ENCODE measurements at places on chromosomes 13 and 19.

DNA sequence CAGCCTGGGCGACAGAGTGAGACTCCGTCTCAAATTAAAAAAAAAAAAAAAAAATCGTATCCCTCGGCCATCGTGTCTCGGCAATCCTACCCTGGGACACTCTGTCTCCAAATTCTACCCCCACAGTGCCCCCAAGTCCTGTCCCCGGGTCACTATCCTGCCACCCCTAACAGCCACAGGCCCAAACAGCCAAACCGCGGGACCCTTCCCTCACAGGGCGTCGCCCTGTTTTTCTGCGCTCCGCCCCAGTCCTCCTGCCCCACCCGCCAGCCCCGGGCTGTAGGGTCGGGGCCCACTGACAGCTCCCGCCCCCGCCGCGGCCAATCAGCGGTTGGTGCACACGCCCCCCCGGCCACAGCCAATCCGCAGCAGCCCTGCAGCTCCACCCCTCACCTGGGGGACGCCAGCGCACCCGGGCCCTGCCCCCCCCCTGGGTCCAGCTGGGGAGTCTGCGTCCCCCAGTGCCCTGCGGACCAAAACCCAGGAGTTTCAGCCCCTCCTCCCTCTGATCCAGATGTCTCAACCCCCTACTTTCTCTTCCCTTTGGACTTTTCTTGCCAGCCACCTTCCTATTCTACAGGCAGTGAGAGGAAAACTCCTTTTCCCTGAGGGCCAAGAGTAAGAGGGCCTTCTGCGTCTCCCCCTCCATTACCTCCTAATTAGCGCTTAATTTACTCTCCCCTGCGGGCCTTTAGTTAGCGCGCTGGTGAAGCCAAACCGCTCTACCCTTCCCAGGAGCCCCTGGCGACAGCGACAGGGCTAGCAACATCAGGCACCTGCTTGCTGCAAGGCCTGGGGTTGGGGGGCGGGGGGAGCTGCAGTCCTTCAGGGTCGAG is 1.5 kb upstream of the BCAT2 start:
- peak; percentile 62 for DNase-seq

DNA sequence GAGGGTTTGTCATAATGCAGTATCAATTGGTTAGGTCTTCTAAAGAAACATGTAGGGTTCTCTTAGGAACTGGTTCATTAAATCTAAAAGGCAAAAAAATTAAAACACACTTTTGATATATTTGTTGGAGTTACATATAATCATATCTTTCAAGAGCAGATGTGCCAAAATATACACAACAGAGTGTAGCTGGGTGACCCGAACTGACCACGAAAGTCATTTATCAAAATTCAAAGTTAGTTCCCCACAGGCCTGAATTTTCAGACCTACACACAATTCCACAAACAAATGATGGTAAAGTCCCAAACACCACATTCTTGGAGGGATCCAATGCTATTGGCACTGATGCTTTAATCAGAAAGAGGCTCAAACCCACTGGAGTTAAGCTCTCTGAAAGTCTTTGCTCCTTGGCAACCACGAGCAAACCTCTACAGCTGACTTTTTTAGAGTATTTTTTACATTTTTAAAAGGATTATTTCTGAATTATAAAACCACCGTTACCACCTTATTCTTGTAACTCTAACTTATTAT is 50.9 kb downstream of the IRS2 start:
- no peak for DNase-seq

DNA sequence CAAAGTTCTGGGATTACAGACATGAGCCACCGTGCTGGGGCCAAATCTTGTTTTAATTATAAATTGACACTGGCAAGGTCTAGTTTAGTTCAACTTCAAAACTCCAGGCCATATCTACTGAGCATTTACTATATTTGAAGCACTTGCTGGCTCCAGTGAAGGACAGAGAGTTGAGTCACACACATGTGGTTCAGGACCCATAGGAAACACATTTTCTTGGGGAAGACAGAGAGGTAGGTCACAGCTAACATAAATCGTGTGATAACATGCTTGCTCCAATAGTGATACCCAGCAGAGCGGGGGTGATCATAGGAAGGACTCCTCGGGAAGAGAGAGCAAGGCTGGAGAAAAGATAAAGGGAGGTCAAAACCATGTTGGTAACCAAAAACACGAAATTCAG is 170.6 kb upstream of the TSC22D1 start:
- no peak for DNase-seq

- DNase-seq, result peak; percentile 72
Observed at GRCh38 chr13:114118511-114119123, 13.8 kb downstream of the RASA3 start.

DNA sequence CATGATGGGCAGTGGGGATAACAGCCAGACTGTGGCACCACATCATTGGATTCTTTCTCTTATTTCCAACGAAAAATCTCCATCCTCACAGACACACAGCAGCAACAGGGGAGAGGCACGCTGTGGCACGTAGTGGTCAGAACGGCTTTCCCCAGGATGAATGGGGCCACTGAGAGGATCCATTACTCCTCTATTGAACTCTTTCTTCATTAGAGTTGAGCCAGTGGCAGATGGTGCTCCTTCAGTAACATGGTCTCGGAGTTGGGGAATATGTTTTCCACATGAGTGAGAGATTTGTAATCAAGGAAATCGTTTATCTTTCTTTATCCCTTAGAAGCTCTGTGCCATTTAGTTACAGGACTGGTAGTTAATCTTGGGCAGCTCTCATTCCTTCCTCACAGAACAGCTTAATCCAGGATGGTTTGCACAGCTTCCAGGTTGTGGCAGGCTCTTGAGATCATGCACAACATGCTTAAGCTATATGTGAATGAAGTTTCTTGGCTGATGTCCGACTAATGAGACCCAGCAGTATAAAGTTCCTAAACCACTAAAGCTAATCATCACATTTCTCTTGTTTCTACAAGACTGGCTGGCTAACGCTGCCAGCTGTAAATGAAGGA is 180.5 kb upstream of the SLC10A2 start:
- peak; percentile 4 for DNase-seq

GRCh38 chr13:41060724-41061074 is 610 bp upstream of the WBP4 start:
- DNase-seq, result peak; percentile 74

DNA sequence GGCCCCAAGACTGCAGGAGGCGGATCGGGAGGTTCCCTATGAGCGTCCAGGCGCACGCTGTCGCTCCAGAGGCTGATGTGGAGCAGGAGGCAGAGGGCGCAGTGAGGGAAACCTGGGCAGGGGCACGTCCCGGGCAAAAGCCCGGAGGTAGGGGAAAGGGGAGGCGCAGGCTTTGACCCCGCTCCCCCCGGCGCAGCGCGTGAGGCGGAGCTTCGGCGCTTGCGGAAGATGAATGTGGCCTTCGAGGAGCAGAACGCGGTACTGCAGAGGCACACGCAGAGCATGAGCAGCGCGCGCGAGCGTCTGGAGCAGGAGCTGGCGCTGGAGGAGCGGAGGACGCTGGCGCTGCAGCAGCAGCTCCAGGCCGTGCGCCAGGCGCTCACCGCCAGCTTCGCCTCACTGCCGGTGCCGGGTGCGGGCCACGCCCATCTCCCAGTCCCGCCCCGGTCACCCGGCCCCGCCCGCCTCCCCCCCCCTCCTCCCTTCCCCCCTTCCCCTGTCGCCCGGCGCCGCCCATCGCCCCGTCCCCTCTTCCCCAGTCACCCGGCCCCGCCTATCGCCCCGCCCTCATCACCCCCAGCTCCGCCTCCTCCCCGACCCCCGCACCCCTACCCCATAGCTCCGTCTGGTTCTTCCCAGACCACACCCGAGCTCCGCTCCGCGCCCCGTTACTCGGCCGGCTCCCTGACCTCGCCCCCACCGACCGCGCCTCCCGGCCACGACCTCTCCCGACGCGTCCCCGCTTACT is 4.1 kb downstream of the HMG20B start:
- DNase-seq, result peak; percentile 72

GRCh38 chr13:32496599-32497160 is 41.9 kb downstream of the N4BP2L2 start:
- DNase-seq, result no peak

DNA sequence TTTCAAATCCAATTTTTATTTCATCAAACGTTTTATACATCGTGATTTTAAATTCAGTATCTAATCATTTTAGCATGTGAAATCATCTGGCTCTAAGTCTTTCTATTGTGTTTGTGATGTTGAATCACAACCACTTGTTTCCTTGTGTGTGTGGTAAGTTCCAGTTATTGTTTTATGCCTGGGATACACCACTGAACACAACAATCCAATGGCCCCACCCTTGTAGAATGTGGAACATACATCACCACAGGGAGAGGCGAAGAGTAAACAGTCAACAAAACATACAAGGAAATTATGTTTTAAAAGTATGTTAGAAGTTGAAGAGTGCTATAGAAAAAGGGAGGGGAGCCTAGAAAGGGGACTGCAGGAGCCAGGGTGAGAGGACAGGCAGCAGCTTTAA is 100.5 kb downstream of the EPSTI1 start:
- DNase-seq, result no peak

DNA sequence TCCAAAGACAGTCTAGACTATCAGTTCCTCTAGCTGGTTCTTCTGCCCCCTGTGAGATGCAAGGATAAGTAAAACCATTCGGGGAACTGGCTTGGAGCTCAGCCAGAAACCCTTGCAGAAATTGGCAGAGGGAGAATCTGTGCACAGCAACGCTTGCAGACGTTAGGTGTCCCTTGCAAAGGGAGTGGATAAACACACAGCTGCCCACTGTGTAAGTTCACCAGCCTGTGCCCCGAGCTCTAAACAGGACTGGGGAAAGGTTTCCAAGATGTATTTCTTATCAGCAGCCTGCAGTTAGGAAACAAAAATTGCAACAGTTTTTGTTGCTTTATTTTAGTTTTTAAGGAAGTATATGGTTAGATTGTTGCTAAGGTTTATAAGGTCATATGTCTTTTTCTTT is 19.0 kb upstream of the ADGRE1 start:
- no peak for DNase-seq

DNA sequence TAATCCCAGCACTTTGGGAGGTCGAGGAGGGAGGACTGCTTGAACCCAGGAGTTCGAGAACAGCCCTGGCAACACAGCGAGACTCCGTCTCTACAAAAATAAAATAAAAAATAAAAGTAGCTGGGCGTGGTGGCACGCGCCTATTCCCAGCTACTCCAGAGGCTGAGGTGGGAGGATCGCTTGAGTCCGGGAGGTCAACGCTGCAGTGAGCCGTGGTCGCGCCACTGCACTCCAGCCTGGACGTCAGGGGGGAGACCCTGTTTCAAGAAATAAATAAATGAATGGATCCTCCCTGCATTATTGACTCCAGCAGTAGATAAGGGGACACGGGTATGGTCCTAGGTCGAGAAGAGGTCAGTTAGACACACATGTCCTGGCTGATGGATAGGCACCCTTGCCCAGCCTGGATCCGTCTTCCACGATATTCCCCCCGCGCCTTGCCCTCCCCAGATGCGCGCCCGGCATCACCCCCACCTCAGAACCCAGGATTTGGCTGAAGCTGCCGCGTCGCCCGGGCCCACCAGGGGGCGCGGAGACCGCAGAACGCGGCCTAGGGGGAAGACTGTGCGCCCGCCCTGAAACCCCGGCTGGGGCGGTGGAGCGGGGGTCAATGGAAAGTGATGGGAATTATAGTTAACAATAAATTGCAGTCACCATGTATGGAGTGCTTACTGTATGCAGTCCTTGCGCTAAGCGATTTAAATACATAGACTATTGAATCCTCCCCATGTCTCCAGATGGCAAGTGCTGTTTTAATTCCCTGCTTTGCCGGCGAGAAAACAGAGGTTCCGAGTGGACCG is 2.1 kb upstream of the HOOK2 start:
- DNase-seq, result no peak

- DNase-seq, result no peak
Observed at GRCh38 chr13:71213252-71213821, 653.7 kb downstream of the DACH1 start.

DNA sequence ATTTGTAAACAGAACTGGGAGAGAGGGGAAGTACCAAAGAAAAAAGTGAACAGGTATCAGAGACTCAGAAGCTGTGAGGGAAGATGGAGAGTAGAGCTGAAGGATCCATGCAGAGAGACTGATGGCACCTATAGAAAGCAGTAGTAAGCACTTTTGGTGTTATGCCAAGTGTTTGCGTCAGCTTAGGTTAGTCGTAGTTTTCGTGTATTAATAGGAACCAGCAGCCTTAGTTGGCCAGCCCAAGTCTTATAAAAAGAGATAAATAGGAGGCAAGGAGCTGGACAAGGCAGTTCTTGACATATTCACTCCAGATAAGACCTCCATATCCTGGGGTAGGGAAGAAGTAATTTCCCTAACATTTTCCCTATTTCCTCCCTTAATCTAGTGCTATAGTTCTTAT is 214.2 kb downstream of the OXGR1 start:
- DNase-seq, result no peak

DNA sequence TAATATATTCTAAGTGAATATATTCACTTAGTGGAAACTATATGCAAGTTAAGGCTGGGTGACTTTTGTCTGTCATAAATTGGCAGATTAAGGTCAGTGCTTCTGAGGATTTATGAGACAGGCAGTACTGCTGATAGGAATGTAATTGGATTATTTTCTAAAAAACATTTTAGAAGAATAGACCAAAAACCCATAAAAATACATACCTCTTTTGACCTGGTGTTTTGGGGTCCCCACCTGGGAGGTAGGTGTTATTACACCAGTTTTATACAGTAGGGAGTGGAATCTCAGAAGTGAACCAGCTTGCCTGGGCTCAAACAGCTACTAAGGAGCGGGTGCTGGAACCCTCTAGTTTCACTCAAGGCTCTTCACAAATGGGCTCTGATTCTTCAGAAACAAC is 25.3 kb downstream of the COG3 start:
- no peak for DNase-seq

DNA sequence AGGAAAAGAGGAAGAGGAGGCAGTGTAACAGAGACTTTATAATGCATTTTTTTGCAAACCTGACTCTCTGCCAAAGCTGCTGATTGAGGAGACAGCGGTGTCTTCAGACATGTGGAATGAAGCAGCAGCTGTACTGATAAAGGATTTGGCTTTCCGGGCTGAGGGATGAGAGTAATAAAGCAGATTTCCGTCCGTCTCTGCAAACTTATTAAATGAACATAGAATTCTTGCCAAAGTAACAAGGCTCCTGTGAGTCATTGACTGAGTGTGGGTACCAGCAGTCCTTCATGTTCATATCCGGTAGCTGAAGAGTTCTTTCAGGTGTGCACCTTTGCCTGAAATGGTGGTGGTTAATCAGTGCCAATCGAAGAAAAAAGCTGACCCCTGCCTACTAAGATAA is 112.6 kb downstream of the LIG4 start:
- DNase-seq, result peak; percentile 17

GRCh38 chr19:6697291-6697690 is 23.2 kb downstream of the C3 start:
- DNase-seq, result no peak

- no peak for DNase-seq
Observed at GRCh38 chr13:98772794-98773452, 20.5 kb upstream of the SLC15A1 start.

GRCh38 chr19:2797280-2797679 is 12.0 kb downstream of the THOP1 start:
- DNase-seq, result no peak

DNA sequence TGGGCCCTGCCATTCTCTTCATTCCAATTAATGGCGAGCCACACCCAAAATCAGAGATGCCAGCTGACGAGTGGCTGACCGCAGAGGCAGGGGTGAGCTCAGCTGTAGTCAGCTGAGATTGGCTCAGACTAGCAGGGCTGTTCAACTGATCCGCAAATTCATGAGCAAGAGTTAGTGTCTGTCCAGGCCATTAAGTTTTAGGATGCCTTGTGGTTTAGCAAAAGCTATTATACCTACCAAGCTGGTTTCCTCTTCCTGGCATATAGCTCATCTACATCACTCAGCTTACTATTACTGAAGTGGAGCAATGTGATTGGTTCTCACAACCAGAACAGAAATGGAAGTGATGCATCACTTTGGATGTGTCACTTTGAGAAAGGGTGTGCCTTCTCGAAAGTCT is 148.7 kb downstream of the NALCN start:
- DNase-seq, result no peak

GRCh38 chr13:39526499-39526898 is 76.5 kb downstream of the LHFPL6 start:
- DNase-seq, result no peak
